ENCODE measurements at places on chromosomes 1 and 21. TPM values are rescaled to one million over a fixed set of nuclear protein-coding genes. Genes with fewer than 3 reads are reported as not detected.
A peak's percentile ranks its signal among the peaks of the same experiment; 100 is the strongest.

DNA sequence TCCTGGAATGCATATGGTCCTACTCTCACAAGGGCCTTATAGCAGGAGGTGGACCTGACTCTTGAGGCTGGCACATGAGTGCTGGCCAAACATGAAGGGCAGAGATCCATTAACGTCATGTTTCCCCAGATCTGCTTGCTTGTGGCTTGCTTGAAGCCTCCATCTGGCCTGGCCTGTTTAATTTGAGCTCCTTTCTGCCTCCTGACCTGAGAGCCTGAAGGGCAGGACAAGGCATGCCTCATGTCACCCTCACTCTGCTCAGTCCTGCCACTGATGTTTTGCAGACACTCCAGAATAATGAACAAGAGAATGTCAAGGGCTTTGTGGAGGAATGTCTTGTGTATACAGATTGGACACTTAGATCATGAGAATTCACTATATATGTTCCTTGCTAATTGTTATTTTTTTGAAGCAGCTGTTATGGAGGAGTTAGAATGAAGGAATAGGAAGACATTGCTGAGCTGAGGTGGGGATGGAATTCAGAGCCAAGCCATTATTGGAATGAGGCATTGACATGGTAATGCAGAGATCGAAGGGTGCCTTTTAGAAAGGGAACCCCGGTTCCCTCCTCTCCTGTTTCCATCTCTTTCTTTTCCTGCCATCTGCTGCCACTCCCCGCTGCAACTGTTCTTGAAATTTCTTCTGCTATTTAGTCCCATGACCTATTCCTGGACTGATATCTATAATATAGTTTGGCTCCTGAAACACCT lies 457.0 kb upstream of the PROX1 start:
- no peak for DNase-seq

GRCh38 chr1:53375440-53375839 lies 47.6 kb upstream of the LRP8 start:
- DNase-seq, result no peak

- DNase-seq, result peak; percentile 92
Measured at GRCh38 chr1:17239420-17239819, 9.5 kb upstream of the PADI3 start.

- DNase-seq, result no peak
Measured at GRCh38 chr21:36698981-36699545, at the start of gene SIM2. Gene SIM2 (plus strand): TSS chr21:36699115. CDS start chr21:36699747, 632 bp downstream.

- no peak for DNase-seq
Measured at GRCh38 chr1:58108783-58109182, 437.7 kb downstream of the OMA1 start.

- no peak for DNase-seq
Measured at GRCh38 chr1:241495741-241496140, 23.8 kb downstream of the FH start.

The ADCY10 gene
- polyA plus RNA-seq, result 0.32 TPM

GRCh38 chr1:55768327-55768952 lies 553.3 kb upstream of the USP24 start:
- no peak for DNase-seq

The CD5L gene
- 0.29 TPM for polyA plus RNA-seq

DNA sequence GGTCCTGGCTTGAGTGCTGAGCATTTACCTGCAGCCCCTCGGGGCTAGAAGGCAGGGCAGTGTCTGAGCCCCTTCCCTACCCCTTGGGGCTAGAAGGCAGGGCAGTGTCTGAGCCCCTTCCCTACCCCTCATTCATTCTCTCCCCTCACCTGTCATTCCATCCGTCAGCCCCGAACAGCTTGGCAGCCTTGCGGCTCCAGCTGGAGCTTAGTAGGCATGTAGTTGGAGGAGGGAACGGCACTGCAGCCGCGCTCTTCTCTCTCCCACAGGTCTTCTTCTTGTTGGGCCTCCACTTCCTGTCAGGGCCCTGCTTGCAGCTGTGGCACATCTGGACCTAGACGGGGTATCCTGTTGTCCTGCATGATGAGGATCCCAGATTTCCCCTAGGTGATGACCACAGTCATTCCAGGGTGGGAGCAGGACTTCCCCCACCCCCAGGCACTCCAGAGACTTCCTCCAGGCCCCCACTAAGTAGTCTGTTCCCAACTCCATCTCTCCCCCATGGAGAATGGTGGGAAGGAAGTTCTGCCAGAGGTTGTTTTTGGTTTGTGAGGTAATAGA lies 22.2 kb downstream of the MAPKAPK2 start:
- DNase-seq, result no peak

GRCh38 chr1:170388489-170388888 lies 143.5 kb upstream of the GORAB start:
- DNase-seq, result no peak

- DNase-seq, result no peak
Measured at GRCh38 chr1:180881806-180882509, 30.7 kb upstream of the KIAA1614 start.

The PRELP gene
- 8.0 TPM for polyA plus RNA-seq

The ZNF695 gene
- 3.5 TPM for polyA plus RNA-seq

The PTPN7 gene
- 0.98 TPM for polyA plus RNA-seq

The OR2L3 gene
- polyA plus RNA-seq, result 0.24 TPM

DNA sequence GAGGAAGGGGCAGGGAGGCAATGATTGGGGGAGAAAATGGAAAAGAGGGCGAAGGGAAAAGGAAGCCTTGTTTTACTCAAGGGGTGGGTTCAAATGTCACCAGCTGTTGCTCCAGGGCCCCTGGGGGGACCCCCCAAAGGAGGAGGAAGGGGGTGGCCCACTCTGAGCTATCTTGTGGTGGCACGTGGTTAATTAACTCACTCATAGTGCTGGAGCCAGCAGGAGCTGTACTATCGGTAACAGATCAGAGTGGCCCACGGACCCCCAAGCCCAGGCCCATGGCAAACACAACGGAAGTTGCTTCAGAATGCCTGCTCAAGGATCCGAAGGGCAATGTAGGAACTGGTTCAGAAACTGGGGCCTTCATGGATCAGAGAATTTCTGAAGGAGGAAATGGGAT lies 7.2 kb downstream of the TFF2 start:
- DNase-seq, result no peak

DNA sequence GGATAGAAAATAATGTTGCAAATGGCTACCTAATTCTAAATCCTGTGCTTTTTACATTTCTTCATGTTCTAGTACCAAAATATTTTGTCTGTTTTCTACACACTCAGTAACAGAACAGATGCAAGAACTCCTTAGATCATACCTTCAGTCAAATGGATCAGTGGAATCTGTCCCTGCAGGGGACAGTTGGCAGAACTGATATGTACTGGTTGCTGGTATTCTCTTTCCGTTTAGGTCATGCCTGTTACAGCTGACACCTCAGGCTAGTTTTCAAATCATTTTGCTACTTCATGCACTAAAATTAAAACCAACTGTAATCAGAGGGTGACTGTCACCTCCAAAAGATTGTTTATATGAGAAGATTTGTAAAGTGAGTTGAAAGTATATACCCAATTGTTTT lies 109.2 kb downstream of the TNNI3K start:
- no peak for DNase-seq

The CD1C gene
- polyA plus RNA-seq, result not detected

- DNase-seq, result no peak
Measured at GRCh38 chr1:199698222-199698621, 329.3 kb upstream of the NR5A2 start.

The AXDND1 gene
- polyA plus RNA-seq, result 0.60 TPM

GRCh38 chr1:155651861-155652661 lies 36.5 kb downstream of the YY1AP1 start:
- DNase-seq, result no peak

DNA sequence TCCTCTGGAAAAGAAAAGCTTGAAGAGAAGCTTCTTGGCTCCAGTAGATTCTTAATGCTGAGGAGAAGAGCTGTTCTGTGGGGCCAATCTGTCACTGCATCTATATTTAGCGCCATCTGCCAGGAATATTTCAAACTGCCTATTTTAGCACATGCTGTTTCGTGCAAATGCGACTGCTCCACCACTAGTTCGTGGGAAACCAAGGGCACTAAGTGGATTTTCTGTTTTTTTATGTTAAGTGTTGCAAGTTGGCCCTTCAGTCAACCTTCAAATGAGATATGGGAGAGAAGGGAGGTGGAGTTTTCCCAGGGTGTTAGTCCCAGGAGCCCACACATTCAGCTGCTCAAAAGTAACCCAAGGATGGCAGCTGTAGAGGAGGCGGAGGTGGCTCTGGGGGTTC lies 91.9 kb downstream of the TSEN15 start:
- DNase-seq, result peak; percentile 93

The STK40 gene
- 37.5 TPM for polyA plus RNA-seq

DNA sequence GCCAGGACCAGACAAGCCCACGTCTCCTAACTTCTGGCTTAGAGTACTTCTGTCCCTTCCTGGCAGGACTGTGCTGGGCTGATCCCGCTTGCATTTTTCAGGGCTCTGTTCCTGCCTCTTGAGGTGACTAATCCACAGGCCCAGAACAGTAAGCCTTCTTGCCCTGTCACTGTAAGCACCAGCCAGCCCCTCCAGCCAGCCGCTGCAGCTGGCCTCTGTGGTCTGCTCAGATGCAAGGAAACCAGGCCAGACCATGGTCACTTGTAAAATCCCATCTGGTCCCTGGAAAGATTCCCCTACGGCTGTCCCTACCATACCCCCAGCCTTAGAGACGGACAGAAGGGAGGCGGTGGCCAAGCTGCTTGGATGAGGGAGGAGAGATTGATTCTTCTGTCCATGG lies 74.2 kb downstream of the KIRREL1 start:
- DNase-seq, result no peak

The ATP8B2 gene
- 26.7 TPM for polyA plus RNA-seq

- DNase-seq, result no peak
Measured at GRCh38 chr1:32627596-32628162, 22.7 kb downstream of the ZBTB8OS start.

DNA sequence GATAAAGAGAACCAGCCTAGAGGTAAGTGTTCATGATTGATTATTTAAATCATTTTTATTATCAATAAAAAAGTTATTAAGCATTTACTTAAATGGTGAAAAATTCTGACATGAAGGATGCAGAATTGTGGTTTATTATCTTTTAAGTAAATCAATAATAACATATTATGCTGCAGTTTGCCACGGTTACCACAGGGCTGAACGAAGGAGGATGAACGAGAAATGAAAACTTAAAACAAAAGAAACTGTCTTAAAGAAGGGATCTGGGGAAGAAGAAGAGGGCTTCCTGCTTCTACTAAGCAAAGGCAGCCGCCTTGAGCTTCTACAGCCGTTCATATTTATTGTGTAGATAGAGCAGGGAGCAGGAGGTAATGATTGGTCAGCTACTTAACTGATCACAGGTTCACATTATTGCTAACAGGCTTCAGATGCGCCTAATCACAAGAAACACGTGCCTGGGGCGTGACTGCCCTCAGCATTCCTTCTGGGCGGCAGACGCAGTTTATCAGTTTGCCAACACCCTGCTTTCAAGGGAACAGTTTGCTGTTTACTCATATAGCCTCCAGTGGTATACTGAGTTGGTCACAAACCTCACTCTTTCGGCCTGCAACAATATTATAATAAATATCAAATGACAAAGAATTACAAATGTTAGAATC lies 5.8 kb upstream of the FNBP1L start:
- DNase-seq, result no peak

- DNase-seq, result no peak
Measured at GRCh38 chr1:24096739-24097103, 15.2 kb downstream of the MYOM3 start.

- DNase-seq, result no peak
Measured at GRCh38 chr1:219465212-219466093, 147.5 kb downstream of the ZC3H11B start.

GRCh38 chr1:62951428-62951827 lies 167.5 kb downstream of the ATG4C start:
- peak; percentile 73 for DNase-seq

DNA sequence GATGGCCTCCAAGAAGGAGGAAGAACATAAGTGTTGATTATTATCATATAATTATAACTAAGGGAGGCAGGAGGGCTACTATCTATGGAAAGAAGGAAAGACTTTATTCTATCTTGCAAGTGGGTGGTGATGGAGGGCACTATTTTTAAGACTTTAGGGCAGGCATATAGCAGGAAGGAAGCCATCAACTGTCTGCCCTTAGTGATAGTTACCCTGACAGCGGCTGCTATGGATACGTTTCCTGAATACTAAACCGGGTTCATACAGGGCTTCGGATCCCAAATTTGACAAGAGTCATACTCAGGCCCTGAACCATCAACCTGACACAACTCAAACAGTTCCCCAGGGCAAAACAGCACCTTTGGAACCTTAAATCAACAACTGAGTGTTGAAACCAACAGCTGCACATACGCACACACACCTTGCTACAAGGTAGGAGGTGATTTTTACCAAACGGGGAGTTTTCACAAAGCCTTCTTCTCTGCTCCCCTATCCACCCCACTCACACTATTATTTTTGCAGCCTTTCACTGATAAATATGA lies 397.2 kb downstream of the OMA1 start:
- no peak for DNase-seq

- peak; percentile 91 for DNase-seq
Measured at GRCh38 chr1:176691251-176692228, 228.6 kb downstream of the PAPPA2 start.

DNA sequence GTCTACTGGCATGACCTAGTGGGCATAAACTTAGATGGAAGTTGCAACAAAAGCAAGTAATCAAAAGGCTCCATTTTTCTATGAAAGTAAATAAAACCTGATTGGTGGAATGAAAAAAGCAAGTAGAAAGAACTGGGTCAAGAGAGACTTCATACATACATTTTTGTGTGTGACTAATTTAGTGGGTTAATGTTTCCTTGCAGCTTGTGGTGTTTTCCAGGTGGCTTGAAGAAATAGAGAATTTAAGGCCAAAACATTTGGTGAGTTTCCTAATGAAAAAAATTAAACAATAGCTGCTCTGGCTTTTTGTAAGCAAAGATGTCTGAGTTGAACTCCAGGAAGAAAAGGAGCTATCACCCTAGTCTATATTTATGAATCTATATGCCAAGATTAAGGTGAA lies 71.0 kb downstream of the ZC3H11B start:
- DNase-seq, result no peak

- DNase-seq, result no peak
Measured at GRCh38 chr1:61423643-61424042, 301.3 kb downstream of the TM2D1 start.

Data from spinal cord (tissue), 10 donors.